Nasal cavity respiratory epithelium epithelial cell of viscerocranial mucosa (primary cell): ENCODE measurements at places on chromosomes 7 and 10. TPM values are rescaled to one million over a fixed set of nuclear protein-coding genes. Genes with fewer than 3 reads are reported as not detected.

The OR9A2 gene
- total RNA-seq, result not detected in 2 replicates

The RBP4 gene
- total RNA-seq, result not detected in 2 replicates

The CHN2 gene
- not detected in 2 replicates for total RNA-seq

The TMEM176A gene
- not detected in 2 replicates for total RNA-seq

The SFRP4 gene
- not detected in 2 replicates for total RNA-seq
